Urothelium cell line (cell line): ENCODE measurements at places on chromosomes 5 and 9.
A peak's percentile ranks its signal among the peaks of the same experiment; 100 is the strongest.

GRCh38 chr5:53045263-53045662, 56.1 kb downstream of the ITGA2 start:
- DNase-seq = no peak

DNA sequence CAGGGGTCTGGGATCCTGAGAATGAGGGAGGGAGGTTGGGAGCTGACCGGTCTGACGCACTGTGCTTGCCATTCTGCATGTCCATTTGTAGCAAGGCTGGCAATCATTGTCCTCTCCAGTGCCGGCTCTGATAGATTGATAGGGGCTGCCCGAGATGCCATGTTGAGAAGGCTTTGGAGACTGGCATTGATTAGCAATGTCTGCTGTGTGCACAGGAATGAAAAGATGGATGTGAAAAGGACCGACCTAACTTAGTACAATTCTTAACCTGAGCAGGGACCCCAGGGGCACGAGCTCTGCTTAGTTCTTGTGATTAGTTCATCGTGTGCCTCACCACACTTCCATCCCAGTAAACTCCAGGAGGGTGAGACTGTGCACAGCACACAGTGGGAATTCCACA, 17.0 kb downstream of the NEK6 start:
- DNase-seq = no peak

DNA sequence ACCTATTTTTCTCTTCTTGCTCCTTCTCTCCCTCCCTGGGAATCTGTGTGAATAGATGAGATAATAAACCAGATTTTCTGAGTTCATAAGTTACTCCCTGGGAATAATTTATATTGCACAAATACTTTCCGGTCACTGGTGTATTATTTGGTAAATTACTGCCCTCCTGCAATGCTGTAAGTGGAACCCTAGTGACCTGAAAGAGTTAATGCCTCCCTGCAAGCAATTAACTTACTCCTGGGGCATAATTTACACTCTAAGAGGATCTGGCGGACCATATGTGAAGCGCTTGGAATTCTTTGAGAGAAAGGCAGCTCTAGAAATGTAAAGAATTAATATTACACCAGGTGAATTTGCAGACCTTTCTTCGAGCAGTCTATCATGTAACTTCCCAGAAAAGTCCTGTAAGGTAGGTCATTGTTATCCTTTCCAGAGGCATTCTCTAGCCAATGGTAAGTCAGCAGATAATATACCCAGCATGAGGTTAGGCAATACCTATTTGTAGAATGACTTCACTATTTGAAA, 7.0 kb upstream of the GDNF start:
- no peak for DNase-seq

DNA sequence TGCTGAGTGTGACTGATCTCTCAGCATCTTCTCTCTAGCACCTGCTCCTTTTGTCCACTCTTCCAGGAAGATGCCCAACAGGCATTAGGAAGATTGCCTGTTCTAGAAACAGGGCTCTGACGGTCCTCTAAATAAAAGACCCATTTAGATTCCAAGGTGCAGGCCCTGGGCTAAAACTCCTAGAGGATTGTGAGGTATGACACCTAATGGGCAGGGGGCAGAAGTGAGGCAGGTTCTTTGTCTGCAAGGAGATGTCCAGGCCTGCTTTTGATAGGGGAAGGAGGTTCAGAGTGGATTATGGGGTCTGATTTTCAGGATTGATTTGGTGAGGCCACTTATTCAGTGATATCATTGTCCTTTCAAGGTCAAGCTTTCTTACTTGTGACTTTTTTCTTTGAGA, 140.8 kb upstream of the TRPC7 start:
- no peak for DNase-seq

DNA sequence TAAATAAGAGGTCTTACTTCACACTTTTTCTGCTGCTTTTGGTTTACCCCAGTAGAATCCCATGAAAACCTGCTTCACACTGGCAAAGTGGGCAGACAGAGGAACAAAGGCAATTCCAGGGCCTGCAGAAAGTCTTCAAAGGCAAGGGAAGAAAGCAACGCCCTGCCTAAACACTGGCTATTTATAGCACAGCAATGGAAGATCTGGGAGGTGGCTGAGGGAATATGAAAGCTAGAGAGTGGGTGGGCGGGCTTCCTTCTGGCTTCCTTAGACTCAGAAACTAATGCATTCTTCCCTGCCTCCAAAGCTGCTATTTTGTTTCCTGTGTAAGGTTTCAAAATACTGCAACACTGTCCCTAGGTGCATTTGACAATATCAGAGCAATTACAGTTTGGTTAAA, 46.8 kb downstream of the ELAVL2 start:
- peak; percentile 17 for DNase-seq

DNA sequence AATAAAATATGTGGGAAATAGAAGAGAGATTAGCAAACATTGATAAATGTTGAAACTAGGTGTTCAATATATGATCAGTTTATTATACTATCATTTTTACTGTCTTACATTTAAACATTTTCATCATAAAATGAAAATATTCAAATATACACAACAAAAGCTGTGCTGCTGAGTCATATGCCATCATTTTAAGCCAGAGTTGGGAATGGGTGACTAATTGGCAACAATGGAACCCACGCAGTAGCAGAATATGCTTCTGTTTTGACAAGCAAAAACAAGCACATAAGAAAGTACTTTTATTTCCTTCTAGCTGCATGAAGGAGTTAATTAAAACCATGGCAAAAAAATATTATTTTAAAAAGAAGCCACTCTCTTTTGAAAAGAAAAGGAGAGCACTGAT, 340.0 kb upstream of the EDIL3 start:
- peak; percentile 18 for DNase-seq

GRCh38 chr5:44622331-44622730, 186.4 kb upstream of the MRPS30 start:
- DNase-seq = no peak

- DNase-seq = no peak
Measured at GRCh38 chr5:109155625-109156024, 254.1 kb downstream of the PJA2 start.

GRCh38 chr5:122184676-122185255, 55.4 kb downstream of the ZNF474 start:
- no peak for DNase-seq

GRCh38 chr9:137294091-137294680, 7.9 kb downstream of the NRARP start:
- DNase-seq = peak; percentile 70
